Foreskin keratinocyte (primary cell): ENCODE measurements at places on chromosomes 16 and 17.
A peak's percentile ranks its signal among the peaks of the same experiment; 100 is the strongest.

DNA sequence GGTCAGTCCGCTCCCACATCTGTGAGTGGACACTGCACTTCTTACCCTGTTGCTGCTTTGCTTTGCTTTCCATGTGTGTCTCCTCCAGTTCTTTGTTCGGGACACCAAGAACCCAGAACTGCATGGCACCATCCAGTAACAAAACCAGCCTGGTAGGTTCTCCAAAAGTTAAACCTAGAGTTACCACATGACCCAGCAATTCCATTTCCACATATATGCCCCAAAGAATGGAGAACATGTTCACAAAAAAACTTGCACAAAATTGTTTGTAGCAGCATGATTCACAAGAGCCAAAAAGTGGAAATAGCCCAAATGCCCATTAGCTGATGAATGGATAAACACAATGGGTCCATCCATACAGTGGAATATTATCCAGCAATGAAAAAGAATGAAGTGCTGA, 10.3 kb upstream of the CCL22 start:
- DNase-seq, result no peak

DNA sequence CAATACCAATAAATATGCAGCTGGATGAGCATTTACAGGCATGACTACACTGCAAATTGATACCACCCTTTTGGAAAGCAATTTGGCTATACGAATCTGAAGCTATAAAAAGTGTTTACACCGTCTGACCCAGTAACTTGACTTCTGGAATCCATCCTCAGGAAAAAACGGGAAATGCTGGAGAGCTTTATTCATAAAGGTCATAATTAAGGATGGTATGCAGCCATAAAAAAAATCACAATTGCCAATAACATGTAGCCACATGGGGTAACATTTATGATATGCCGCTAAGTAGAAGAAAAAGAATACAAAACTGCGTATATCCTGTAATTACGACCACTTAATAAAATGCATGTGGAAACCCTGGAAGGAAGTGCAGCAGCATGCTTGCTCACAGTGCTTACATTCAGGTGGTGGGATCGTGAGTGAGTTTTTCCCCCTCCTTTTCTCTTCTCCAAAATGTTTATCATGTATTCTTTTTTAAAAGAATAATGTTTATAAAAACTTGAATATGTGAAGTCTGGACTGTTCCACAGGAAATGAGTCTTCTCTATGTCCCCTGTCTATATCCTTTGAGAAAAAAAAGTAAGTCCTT, 34.2 kb downstream of the COPRS start:
- DNase-seq, result no peak

GRCh38 chr16:5621826-5622225, 524.2 kb upstream of the EEF2KMT start:
- no peak for DNase-seq

DNA sequence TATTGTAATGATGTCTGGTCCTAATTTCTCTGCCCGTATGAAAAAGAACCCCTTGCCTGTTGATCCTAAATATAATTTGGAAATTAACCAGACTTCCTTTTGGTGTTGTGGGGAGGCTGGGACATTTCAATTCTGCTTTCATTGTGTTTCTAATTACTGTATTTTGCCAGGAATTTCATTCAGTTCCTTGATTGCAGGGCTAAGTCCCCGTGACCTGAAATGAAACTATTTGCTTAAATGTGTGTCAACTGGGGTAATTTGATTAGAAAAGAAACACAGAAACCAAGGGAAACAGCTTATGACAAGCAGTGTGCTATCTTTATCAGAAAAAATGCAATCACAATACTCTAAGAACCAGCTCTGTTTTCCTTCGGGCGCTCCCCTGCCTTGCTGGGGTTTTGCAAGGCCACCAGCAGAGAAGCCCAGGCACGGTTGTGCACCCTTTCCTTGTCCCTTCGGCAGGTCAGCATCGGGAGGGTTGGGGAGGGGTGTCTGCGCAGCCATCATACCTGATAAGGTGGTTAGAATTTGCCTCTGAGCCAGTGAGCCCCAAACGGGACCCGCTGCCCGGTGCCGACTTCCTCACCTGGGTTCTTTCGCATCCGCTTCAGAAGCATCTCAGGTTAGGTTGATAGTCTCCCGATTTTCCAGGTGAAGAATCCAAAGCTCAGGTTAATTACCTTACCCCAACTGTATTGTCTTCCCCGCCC, 19.4 kb downstream of the KLHL36 start:
- no peak for DNase-seq

DNA sequence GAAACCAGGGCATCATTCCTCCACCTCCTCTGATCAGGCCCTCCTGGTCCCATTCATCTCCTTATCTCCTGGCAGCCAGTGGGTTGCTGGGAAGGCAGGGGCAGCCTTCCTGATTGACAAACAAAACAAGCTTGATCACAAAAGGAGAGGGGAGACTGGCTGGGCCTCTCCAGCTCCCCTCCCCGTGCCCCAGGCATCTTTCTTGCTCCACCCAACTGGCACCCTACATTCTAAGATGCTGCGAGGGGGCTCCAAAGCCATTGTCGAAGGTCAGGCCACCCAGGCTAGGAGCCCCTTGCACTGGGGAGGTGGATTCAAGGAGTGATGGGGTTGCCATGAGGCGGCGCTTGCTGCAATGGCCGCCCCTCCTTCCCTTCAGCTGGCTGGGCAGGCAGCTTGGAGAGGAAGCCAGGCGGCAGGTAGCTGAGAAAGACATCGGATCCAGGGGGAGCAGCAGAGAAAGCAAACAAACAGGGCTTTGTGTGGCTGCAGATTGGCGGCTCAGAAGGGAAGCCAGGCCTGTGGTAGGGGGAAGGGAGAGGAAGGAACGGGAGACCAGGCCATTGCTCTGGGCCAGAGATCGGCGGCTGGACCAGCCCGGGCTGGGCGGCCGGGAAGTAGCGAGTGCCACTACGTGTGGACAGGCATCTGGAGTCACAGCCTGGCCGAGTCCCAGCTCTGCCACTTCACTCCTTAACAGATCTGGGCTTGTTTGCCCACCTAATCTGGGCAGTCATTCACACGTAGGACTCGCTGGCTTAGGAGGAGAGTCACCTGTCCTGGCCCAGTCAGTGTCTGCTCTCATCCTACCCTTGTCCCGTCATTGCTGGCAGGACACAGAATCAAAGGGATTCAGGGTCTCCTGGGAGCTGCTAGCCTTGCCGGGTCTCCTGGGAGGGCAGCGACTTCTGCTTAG, 12.3 kb downstream of the RAI1 start:
- no peak for DNase-seq

DNA sequence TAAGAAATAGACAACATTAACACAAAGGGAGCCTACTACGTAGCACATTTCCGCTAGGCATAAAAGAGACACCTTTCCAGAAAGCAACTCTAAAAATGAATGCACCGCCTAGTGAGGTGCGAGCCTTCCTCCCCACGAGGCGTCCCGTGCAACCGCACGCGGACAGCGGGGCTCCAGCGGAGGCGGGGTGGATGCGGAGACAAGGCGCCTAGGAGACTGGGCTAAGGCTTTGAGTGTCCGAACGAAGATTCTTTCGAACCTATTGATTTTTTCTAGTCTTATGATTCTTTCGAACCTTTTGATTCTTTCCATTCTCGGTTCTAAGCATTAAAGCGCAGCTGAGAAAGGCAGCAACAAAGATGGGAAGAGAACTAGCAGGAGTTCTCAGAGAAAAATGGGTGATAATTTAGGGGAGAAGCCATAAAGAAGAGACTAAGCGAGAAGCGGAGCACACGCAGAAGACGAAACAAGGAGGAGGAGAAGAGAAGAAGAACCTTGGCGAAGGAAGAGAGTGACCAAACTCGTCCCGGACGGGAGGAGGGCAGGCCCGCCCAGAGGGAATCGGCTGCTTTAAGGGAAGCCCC, 394 bp upstream of the CPD start:
- DNase-seq, result no peak

DNA sequence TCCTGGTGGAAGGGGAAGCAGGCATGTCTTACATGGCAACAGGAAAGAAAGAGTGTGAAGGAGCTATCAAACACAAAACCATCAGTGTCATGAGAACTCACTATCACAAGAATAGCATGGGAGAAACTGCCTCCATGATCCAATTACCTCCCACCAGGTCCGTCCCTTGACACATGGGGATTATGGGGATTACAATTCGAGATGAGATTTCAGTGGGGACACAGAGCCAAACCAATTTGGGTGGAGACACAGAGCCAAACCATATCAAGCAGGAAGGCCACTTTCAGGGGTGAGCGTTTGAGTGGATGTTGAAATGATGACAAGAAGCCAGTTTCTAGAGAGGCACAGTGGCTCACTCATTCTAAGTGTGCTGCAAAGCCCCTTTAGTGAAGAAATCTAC, 143.8 kb downstream of the CPPED1 start:
- no peak for DNase-seq

- no peak for DNase-seq
These were observed 61.4 kb downstream of the HAPSTR1 start for GRCh38 chr16:9152649-9153501.

- DNase-seq, result no peak
These were observed 71.6 kb upstream of the SMIM36 start for GRCh38 chr17:55582897-55583296.

DNA sequence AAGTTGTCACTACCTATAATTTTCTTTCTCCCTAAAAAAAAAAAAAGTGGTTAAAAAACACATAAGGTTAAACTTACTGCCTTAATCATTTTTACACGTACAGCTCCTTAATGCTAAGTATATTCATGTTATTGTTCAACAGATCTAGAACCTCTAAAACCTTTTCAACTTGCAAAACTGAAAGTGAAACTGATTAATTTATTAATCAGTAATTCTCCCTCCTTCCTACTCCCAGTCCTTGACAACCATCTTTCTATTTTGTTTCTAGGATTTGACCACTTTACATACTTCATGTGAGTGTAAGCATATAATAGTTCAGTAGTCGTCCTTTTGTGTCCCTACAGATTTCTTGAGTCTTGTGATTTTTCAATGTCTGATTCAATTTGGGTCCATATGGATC, 251.4 kb upstream of the KIF2B start:
- DNase-seq, result no peak

DNA sequence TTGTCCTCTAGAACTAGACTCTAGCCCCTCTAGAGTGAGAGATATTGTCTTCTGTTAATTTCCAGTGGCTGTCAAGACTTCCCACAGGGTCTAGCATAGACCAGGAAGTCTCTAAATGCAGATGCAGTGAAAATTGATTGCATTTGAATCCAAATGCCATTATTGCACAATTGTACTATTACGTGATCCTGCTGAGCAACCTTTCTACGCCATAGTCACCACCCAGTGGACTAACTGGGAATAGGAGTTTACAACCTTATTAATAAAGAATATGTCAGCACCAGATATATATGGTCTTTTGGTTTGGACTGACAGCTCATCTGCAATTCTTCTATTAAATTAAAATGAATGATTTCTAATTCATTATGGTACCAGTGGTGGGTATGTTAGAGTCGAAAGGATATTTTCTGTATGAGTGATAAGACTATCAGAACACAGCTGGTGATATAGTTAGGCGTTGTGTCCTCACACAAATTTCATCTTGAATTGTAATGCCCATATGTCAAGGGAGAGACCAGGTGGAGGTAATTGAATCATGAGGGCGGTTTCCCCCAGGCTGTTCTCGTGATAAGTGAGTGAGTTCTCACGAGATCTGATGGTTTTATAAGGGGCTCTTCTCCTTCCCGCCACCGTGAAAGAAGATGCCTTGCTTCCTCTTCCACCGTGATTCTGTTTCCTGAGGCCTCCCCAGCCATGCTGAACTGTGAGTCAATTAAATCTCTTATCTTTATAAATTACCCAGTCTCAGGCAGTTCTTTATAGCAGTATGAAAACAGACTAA, 138.9 kb upstream of the CA10 start:
- no peak for DNase-seq

DNA sequence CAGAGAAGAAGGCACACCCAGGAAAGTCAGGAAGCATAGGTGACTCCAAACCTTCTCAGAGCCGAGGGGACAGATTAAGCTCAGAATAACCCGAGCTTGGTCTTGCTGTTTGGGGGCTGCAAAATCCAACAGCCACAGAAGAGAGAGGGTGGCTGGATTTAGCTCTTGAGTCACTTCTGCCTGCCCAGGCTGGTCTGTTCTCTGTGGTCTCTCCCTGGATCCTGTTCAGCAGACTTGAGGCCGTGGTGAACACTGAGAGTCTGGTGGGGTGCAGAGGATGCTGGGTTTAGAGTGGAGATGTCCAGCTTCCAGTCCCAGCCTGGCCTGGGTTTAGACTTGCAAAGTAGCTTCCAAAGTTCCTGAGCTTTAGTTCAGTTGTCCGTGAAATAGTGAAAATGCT, 8.8 kb downstream of the SLC26A11 start:
- peak; percentile 13 for DNase-seq

DNA sequence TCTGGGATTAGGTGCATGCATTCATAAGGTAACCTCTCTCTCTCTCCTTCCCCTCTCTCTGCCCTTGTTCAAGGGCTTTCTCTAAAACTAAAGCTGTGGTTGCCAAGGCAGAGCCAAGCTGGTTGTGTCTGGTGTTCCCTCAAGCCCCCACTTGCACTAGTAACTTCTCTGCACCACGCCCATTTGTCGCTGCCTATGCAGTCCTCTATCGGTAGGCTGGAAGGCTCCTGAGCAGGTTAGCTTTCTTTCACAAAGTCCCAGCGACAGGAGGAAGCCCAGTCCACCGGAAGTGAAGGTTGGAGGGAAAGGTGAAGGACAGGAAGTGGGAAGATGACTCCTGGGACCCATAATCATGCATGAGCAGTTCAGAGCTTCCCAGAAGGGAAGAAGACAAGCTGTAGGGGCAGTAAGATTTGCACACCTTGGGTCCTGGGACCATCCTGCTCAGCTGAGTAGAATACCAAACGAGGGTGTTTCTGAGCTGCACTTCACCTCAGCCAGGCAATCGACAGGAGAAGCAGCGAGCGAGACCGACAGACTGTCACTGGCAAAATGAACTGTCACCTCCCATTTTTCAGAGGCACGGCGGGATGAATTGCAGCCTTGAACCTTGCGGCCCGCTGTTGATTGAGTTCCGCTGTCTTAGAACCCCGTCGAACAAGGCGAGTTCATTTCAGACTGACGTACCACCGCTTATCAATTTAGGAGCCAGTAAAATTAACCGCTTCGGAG, 14.7 kb upstream of the SKAP1 start:
- DNase-seq, result no peak
